ENCODE measurements at places on chromosomes 6 and 20.

DNA sequence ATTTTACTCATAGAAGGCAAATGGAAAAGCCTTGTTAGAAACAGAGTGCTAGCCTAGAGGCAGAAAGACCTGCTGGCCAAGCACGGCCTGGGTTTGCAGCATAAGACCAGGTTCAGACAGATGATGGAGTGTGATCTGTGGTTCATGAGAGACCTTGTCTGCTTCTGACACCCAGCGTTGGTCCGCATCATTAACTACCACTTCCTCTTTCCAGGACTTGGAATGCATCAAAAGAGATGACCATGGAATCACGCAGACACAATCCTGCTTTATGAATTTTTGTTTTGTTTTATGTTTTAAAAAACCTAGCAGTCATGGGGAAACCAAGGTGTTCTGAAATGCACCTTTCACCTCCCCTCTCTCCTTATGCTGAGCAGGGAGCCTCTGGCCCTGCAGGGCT lies 76.8 kb upstream of the SYNDIG1 start:
- DNase-seq: no peak

DNA sequence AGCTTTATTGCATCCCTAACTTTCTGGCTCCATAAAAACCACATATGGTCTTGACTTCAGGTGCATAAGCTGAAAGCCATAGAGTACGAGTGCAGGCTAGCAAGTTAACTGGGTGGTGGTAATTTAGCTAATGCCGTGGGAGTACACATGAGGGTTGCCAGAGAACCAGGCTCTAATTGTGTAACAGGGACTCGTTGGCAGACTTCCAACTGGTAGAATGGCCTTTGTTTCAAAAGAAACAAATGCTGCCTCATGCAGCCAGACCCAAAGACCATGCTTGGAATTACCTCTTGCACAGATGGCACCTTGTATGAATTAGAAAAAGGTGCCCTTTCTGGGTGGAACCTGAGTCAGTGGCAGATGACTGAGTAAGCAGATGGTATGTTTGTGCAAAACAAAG lies 73.2 kb downstream of the LY86 start:
- DNase-seq: peak; percentile 28

GRCh38 chr6:138285800-138286199 lies 67.5 kb upstream of the PBOV1 start:
- peak; percentile 45 for DNase-seq

GRCh38 chr6:162960679-162961457 lies 233.1 kb downstream of the PACRG start:
- DNase-seq: no peak

- DNase-seq: no peak
These were observed 257.2 kb downstream of the DLL1 start for GRCh38 chr6:170033666-170034065.

DNA sequence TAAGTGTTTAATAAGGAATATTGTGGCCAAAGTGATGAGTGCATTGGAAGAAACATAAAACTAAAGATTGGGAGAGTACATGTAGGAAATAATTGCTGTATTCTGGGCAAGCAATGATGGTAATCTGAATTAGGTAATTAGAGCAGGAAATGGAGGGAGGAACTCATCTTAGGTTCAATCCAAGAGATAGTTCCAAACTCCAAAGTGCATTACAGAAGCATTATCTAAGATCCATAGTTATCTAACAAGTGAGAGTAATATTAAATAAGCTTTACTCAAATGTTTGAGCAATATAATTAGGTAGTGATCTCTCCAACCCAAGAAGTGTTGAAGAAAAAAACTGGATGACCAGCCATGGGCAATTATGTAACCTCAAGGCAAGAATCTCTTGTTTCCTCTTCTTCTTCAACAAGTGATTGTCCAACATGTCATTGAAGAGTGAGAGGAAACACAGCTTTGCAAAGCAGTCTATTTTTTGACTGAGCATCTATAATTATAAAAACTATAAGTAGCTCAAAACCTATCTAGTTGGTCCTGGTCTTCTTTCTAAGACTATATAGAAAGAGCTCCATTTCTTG lies 181.2 kb upstream of the TNFAIP3 start:
- DNase-seq: no peak

DNA sequence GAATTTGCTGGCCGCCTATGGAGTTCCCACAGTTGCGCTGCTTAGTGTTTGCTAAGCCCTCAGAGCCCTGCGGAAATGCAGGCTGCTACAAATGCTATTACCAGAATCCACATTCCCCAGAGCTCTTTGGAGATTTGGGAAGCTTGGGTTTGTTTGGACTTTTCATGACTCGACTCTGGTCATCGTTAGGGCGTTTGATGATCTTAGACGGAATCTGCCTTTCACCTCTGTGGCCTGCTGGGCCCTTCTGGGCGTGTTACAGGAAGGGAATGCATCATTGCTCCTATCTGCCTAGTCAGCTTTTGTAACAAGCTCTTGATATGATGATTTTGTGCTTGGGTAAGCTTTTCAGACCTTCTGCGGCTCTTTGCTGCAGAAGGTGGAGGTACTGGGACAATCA lies 50.8 kb downstream of the EYA2 start:
- DNase-seq: no peak

DNA sequence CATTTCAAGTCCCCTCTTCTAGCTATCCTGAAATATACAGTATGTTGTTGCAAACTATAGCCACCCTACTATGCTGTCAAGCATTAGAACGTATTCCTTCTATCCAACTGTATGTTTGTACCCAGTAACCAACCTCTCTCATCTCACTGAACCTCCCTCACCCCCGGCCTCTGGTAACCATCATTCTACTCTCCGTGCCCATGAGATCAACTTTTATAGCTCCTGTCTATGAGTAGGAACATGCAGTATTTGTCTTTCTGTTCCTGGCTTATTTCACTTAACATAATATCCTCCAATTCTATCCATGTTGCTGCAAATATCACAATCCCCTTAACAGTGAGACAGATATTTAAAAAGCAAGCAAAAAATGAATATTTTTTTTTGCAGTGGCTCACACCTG lies 196.9 kb downstream of the PAX1 start:
- no peak for DNase-seq
